Esophagus squamous epithelium (tissue), 5 donors: ENCODE measurements at places on chromosomes 13 and 19.

DNA sequence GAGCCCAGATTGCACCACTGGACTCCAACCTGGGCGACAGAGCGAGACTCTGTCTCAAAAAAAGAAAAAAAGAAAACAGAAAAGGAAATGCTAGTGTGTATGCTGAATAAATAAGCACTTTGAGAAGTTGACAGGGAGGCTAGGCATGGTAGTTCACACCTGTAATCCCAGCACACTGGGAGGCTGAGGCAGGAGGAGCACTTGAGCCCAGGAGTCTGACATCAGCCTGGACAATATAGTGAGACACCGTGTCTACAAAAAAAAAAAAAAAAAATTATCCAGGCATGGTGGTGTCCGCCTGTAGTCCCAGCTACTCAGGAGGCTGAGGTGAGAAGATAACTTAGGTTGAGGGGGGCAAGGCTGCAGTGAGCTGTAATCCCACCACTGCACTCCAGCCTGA, 19.1 kb upstream of the LDLR start:
- DNase-seq: no peak

DNA sequence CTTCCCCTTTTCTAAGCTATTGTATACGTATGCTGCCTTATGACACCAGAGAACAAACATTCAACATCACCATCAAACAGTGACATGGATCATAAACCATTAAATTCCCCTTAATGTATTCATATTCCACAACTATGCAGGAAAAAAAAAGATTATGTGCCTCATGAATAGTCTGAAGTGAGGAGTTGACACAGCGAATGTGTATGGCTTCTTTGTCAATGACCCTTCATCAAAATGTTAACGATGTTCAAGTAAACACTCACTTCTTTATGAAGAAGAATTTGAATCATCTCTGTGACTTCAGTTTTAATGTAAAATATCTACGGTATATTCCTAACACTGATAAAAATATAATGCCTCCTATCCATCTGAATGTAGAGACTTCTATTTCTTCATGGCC, 44.6 kb downstream of the SMAD9 start:
- no peak for DNase-seq

GRCh38 chr19:4189641-4190040, 7.2 kb downstream of the ANKRD24 start:
- DNase-seq: no peak

- no peak for DNase-seq
Observed at GRCh38 chr13:112744168-112745021, 54.6 kb downstream of the ATP11A start.

GRCh38 chr19:18021121-18021755, 13.3 kb downstream of the ARRDC2 start:
- DNase-seq: no peak
